ENCODE measurements at places on chromosomes 7 and 10. TPM values are rescaled to one million over a fixed set of nuclear protein-coding genes. Genes with fewer than 3 reads are reported as not detected.

ACTL6B gene
- total RNA-seq: not detected

PKD2L1 gene
- not detected for total RNA-seq

ACTR3C gene
- 0.07 TPM for total RNA-seq

CRHR2 gene
- not detected for total RNA-seq

LRRD1 gene
- 0.07 TPM for total RNA-seq

VAX1 gene
- total RNA-seq: not detected

LOXL4 gene
- total RNA-seq: 1.6 TPM

MALRD1 gene
- not detected for total RNA-seq

FERD3L gene
- not detected for total RNA-seq

PLA2G12B gene
- total RNA-seq: not detected

ZNF467 gene
- total RNA-seq: 4.5 TPM
